ENCODE measurements at places on chromosomes 16 and 17. TPM values are rescaled to one million over a fixed set of nuclear protein-coding genes. Genes with fewer than 3 reads are reported as not detected.

DNA sequence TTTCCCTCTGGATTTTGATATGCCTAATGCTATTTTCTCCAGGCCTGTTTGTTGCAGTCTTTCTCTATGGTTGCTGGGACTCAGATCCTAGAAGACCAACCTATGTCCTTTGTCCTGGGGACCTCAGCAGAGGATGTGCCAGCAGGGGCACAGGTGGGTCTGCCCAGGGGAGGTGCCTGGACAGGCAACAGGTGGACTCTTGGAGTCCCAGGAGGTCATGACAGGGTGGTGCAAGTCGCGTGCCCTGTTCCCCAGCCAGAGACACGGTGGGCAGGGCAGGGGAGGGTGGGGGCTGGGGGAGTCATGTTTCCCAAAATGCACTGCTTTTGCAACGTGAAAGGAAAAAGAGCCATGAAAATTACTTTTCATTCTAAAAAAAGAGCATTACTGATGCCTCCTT is 26.3 kb upstream of the PLLP start:
- no peak for DNase-seq

DNA sequence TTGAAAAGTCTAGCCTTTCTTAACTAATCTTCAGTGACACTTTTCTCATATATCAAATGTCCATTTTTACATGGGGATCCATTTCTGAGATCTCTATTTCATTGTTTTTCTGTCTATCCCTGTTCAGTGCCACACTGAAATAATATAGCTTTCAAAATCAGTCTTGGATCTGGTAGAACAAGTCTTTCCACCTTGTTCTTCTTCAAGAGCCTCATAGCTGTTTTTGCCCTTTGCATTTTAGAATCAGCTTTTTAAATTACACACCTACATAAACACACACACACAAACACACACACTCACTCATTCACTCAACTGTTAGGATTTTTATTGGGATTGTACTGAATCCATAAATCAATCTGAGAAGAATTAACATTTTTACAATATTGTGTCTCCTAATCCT is 19.2 kb downstream of the GSDMB start:
- no peak for DNase-seq

GRCh38 chr17:9672691-9673090 is 27.4 kb downstream of the USP43 start:
- no peak for DNase-seq

DNA sequence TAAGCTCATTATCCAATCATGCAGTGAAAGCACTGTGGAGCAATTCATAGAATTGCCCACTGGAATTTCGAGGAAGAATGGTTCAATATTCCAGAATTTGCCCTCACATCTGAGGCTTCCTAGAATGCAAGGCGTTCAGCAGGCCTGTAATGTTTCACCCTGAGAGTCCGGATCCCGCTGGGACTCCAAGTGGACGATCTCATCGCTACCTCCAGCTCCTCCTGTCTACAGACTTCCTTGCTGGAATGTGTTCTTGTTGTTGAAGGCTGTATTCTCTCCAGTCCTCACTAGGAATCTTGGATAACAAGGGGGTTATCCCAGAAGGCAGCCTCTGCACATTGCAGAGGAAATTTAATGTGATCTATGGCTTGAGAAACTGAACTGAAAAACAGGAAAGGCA is 7.8 kb downstream of the SLC47A1 start:
- DNase-seq, result no peak

The TLCD3B gene
- polyA plus RNA-seq, result 3.2 TPM

Measured in large intestine (tissue), 12 donors.